Uterus (tissue), 4 donors: ENCODE measurements at places on chromosomes 6 and 20. TPM values are rescaled to one million over a fixed set of nuclear protein-coding genes. Genes with fewer than 3 reads are reported as not detected.

- H3K4me1 ChIP-seq: no peaks in the 10 kb centered on the region
- no peaks in the 10 kb centered on the region for H3K36me3 ChIP-seq
- no peak for DNase-seq
- H3K27me3 ChIP-seq: no peaks in the 10 kb centered on the region
- no peak overlapping the region for H3K4me3 ChIP-seq
These were observed 105.5 kb downstream of the ARMC2 start for GRCh38 chr6:108953681-108954080.

- DNase-seq: no peak
- H3K27ac ChIP-seq: no peak overlapping the region
- H3K4me1 ChIP-seq: no peaks in the 10 kb centered on the region
- no peak overlapping the region for H3K4me3 ChIP-seq
- H3K27me3 ChIP-seq: no peaks in the 10 kb centered on the region
These were observed 138.8 kb downstream of the KHDRBS2 start for GRCh38 chr6:62146954-62147853.

DNA sequence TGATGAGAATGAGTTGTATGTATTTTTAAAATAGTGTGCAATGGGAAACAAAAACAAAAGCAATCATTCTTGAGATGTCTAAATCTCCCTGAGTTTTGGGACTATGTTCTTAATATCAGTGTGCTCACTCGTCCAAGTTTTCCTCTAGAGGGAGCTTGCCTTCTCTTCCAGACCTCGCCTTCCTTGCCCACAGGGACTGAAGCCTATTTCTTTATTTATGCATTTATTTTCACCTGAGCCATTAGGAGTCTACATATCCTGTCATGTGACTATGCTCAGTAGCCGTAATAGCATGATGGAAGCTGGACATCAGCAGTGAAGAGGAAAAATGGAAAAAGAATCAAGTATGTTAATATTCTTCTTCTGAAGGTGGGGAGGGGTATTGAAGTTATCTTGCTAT is 131.2 kb downstream of the SH3BGRL2 start:
- H3K4me1 ChIP-seq: no peaks in the 10 kb centered on the region
- DNase-seq: no peak
- no peak overlapping the region for H3K4me3 ChIP-seq
- no peaks in the 10 kb centered on the region for H3K36me3 ChIP-seq
- H3K27me3 ChIP-seq: no peaks in the 10 kb centered on the region

DNA sequence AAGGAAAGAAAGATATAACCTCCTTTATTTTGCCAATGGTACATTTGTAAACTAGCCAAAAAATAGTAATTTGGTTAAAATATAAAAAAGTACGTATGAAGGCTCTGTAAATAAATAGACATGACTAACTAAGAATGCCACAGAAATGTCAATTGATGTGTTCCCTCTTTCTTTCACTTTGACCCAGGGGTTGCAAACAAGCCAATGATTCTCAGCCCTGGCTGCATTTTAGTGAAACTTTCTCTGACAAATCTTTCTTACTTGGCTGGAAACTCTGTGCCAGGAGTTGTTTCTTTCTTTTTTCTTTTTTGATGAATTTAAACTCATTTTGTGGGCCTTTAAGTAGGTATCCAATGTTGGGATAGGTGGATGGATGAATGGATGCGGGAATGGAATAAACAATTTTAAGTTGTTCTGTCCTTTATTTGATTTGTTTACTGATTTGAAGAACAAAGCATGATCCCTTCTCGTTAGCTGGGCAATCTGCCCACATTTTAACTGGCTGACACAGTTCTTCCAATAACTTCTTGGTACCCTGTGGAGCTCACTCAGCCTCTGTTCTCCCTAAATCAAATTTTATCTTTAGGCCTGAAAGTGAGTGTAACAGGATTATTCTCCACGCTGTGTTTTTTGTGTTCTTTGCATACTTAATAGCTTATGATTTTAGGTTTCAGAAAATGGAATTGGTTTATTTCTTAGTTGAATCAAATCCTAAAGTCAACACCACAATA is 58.6 kb upstream of the GCLC start:
- H3K27ac ChIP-seq: peak overlapping the region; percentile 60
- peak; percentile 36 for DNase-seq
- H3K4me3 ChIP-seq: no peak overlapping the region
- no peaks in the 10 kb centered on the region for H3K36me3 ChIP-seq

DNA sequence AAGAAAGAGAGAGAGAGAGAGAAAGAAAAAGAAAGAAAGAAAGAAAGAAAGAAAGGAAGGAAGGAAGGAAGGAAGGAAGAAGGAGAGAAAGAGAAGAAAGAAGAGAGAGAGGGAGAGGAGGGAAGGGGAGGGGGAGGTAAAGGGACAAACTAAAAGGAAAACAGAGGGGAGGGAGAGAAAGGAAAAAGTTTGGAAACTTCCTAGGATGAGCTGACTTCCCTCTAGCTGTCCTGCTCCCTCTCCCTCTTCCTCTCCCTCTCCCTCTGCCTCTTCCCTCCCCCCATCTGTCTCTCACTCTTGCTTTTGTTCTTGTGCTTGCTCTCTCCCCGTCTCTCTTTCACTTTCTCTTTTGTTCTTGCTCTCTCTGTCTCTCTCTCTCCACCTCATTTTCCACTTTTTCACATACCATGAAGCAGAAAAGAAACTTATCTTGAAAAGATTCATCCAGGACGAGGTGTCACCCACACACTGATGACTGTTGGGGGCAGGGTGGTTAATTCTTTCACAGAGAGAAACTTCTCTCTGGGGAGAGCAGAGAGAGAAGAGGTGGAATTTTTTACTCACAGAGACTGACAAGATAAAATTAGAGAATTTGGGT is 56.4 kb upstream of the DUSP22 start:
- no peaks in the 10 kb centered on the region for H3K27me3 ChIP-seq
- H3K27ac ChIP-seq: peak overlapping the region; percentile 87
- H3K4me1 ChIP-seq: no peaks in the 10 kb centered on the region
- DNase-seq: peak; percentile 37
- H3K4me3 ChIP-seq: peak overlapping the region; percentile 32

GRCh38 chr6:39330057-39330456 is 7.6 kb upstream of the KCNK16 start:
- no peaks in the 10 kb centered on the region for H3K4me1 ChIP-seq
- no peaks in the 10 kb centered on the region for H3K27me3 ChIP-seq
- no peaks in the 10 kb centered on the region for H3K36me3 ChIP-seq
- no peak overlapping the region for H3K27ac ChIP-seq

GRCh38 chr6:105273589-105273988 is 93.8 kb upstream of the POPDC3 start:
- no peak for DNase-seq
- no peaks in the 10 kb centered on the region for H3K36me3 ChIP-seq
- H3K4me3 ChIP-seq: no peak overlapping the region
- no peak overlapping the region for H3K27ac ChIP-seq
- H3K4me1 ChIP-seq: no peaks in the 10 kb centered on the region

DNA sequence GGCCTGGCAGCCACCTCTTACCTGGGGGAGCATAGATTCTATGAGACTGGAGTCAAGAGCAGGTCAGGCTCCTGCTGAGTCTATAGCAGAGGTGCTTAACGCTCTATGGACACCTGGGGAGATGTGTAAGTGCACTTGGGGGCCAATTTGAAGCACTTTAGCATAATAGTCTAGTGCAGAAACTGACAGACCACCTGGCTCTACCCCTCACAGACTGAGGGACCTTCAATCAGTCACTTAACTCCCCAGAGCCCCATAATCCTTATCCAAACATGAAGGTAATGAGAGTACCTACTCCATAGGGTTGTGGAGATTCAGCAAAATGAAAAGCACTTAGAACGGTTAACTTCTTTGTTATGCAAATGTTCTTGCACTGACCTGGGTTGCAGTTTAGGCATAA is 87.3 kb upstream of the SLC22A16 start:
- no peak overlapping the region for H3K4me3 ChIP-seq
- H3K36me3 ChIP-seq: no peaks in the 10 kb centered on the region

GRCh38 chr6:766625-767024 is 73.7 kb upstream of the EXOC2 start:
- no peak overlapping the region for H3K4me3 ChIP-seq
- no peaks in the 10 kb centered on the region for H3K4me1 ChIP-seq
- H3K27me3 ChIP-seq: no peaks in the 10 kb centered on the region
- no peaks in the 10 kb centered on the region for H3K36me3 ChIP-seq
- H3K27ac ChIP-seq: no peak overlapping the region
- no peak for DNase-seq

- no peaks in the 10 kb centered on the region for H3K4me1 ChIP-seq
- no peaks in the 10 kb centered on the region for H3K27me3 ChIP-seq
- H3K4me3 ChIP-seq: no peak overlapping the region
- H3K27ac ChIP-seq: no peak overlapping the region
These were observed 76.9 kb downstream of the PLCG1 start for GRCh38 chr20:41214202-41214601.

The TSPO2 gene
- not detected for total RNA-seq

The C6orf89 gene
- 58.2 TPM for total RNA-seq

The AGER gene
- total RNA-seq: 12.4 TPM

- no peaks in the 10 kb centered on the region for H3K36me3 ChIP-seq
- DNase-seq: no peak
- no peaks in the 10 kb centered on the region for H3K4me1 ChIP-seq
- peak overlapping the region; percentile 24 for H3K27ac ChIP-seq
These were observed 97.1 kb upstream of the PLCB4 start for GRCh38 chr20:8971669-8972316.

DNA sequence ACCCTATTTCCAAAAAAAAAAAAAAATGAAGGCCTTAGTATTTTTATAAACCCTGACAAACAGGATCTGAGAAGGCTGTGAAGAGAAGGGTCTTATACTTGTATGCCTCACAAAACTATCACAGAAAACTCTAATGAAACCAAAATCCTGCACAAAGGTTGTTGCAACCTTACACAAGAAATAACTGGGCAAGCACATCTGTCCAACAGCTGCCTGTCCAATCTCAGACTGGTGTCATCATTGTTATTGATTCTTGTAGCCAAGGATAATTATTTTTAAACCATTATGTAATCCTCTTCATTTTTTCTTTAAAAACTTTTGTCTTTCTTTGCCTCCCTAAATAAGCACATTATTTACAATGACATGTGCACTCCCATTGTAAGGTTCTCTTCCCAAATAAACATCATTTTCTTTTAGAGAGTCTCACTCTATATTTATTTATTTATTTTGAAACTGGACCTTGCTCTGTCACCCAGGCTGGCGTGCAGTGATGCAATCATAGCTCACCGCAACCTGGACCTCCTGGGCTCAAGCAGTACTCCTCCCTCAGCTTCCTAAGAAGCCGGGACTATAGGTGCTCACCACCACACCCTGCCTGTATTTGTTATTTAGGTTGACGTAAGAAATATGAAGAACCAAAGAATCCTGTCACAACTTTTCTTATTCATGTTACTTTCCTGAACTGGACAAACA is 697.1 kb downstream of the DOK5 start:
- no peak for DNase-seq
- no peaks in the 10 kb centered on the region for H3K36me3 ChIP-seq
- no peaks in the 10 kb centered on the region for H3K27me3 ChIP-seq
- H3K4me3 ChIP-seq: no peak overlapping the region
- no peak overlapping the region for H3K27ac ChIP-seq

- DNase-seq: no peak
- H3K36me3 ChIP-seq: no peaks in the 10 kb centered on the region
These were observed 63.8 kb upstream of the TINAG start for GRCh38 chr6:54244430-54244829.

DNA sequence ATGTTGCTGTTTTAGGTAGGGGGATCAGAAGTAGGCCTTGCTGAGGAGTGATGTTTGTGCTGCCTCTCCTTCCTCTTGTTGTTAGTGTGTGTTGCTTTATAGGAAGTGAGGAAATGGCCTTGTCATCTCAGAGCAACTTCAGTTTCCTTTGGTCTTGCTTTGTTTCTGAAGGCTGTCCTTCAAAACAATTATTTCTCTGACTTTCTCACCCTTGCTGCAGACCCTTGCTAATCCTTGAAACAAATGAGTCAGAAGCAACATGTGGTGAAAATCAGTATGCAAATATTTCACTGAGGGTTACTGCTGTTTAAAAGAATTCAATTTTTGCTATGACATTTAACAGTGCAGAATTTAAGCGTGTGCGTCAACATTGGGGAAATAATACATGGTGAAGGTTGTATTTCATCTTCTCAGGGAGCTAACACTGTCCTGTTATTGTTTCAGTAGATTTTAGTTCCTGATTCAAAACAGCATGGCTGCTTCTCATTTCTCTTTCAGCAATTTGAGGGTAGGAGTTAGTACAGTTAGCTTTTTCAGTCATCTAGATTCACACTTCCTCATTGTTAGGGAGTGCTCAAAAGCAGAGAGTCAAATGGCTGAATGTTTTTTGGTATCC is 13.8 kb downstream of the RNF144B start:
- no peaks in the 10 kb centered on the region for H3K36me3 ChIP-seq
- H3K27me3 ChIP-seq: no peaks in the 10 kb centered on the region
- no peak overlapping the region for H3K27ac ChIP-seq
- no peaks in the 10 kb centered on the region for H3K4me1 ChIP-seq
- no peak overlapping the region for H3K4me3 ChIP-seq

The HMGN4 gene
- 63.5 TPM for total RNA-seq

The RGL2 gene
- total RNA-seq: 118 TPM

The SSTR4 gene
- total RNA-seq: not detected

The VSTM2L gene
- total RNA-seq: 0.51 TPM

The ABHD16B gene
- not detected for total RNA-seq

The CRISP2 gene
- total RNA-seq: not detected

GRCh38 chr20:35085477-35086225 is 7.0 kb downstream of the TRPC4AP start:
- no peaks in the 10 kb centered on the region for H3K36me3 ChIP-seq
- DNase-seq: no peak
- no peak overlapping the region for H3K4me3 ChIP-seq
- no peaks in the 10 kb centered on the region for H3K27me3 ChIP-seq

- H3K4me3 ChIP-seq: no peak overlapping the region
- H3K27ac ChIP-seq: no peak overlapping the region
- DNase-seq: no peak
- H3K36me3 ChIP-seq: no peaks in the 10 kb centered on the region
These were observed 25.1 kb downstream of the FKBP5 start for GRCh38 chr6:35663447-35664235.

The PDYN gene
- total RNA-seq: not detected

DNA sequence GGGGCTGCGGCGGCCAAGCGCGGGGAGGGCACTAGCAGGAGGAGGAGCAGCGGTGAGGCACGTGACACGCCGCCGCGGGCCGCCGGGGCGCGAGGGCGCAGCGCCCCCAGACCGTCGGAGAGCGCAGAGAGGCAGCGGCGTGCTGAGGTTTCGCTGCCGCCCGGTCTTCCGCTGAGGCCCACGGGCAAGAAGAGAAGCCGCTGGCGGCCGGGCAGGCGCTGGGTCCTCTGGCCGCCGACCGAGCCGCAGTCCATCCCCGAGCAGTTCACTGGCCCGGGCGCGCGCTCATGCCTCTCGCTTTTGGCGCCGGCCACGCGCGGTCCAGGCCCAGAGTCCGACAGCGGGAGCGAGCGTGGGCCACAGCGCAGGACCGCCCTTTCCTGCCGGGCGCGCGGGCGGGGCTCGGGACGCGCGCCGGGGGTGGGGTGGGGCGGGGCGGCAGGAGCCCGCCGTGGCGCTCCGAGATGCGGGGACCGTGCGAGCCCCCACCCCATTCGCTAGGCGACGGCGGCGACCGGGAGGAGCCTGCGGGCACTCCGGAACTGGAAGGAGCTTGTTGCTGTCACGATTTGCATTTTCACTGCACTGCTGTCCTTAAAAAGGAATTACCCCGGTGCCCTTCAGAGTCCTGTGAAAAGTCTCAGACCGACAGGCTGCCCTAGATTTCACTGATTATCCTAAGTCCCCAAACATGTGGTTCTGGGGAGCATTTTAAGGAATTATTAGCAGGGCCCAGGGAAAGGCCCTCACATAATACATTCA is at the start of gene MCUR1:
Gene MCUR1, minus strand, starts transcription at position 382 of the 762 bp plus-strand sequence. Its CDS starts 128 bp downstream, at position 254.
- H3K27me3 ChIP-seq: no peaks in the 10 kb centered on the region
- DNase-seq: peak; percentile 82
- peak within 1 kb of the TSS; percentile 93 for H3K27ac ChIP-seq
- no peaks in the 10 kb centered on the region for H3K4me1 ChIP-seq
- H3K36me3 ChIP-seq: no peaks in the 10 kb centered on the region
